ENCODE measurements at places on chromosomes 6 and 20.

GRCh38 chr6:28505733-28506132, 9.9 kb downstream of the GPX6 start:
- DNase-seq = no peak

DNA sequence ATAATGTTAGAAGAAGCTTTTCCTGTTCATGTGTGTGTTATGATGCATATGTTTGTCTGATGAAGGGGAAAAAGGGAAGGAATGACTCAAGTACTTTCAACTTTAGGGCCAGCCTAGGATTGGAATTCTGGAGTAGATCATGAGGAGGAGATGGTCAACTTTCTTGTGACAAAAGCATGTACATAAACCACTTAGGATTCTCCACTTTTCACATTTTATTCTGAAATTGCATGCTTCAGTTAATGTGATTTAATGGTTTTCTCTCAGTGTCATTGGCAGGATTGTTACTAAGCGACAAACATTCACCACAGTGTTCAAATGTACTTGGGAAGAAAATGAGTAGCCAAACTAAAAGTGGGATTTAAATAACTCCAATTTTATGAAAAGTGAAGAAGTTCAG, 80.1 kb downstream of the UTRN start:
- no peak for DNase-seq

GRCh38 chr6:78810146-78810545, 57.2 kb upstream of the IRAK1BP1 start:
- no peak for DNase-seq

DNA sequence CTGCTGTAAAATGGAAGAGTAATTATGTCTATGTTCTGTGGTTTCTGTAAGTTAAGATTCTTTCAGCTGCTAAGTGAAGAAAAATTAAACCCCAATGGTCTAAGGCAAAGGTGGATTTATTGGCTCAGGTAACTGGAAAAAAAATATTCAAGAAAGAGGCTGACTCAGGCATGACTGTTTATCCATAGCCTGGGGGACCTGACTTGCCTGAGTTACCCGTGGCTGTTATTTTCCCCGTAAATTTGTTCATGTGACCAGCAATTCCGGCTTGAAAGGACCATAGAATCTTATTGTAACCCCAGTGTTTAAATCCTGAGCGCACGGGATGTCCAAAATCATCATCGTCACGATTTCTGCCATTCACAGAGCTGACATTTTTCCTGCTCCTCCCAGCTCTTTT, 32.3 kb upstream of the SULF2 start:
- no peak for DNase-seq

DNA sequence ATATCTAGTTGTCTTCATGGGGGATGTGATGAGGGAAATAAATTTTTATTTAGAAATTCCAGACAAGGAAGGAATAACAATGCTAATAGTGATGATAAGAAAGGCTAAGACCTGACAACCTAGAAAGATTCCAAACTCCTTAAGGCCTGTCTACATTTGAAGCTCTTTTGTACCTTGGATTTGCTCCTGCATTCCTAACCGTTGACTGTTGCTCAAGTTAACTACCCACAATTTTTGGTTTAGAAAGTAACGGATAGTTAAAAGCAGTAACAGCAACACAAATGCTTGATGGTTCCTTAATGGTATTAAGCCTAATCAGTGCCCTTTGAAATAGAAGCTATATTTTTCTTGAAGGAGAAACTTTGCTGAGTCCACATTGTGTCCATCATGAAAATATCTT, 52.9 kb downstream of the TRMT11 start:
- no peak for DNase-seq
